CD4-positive, alpha-beta T cell treated with Interleukin-4 for 1 hour (primary cell): ENCODE measurements at places on chromosomes 11 and 22.

GRCh38 chr11:117002639-117003299, 95.5 kb downstream of the SIK3 start:
- DNase-seq = peak; percentile 30

- DNase-seq = no peak
These were observed 103.0 kb downstream of the C11orf58 start for GRCh38 chr11:16841481-16841880.

DNA sequence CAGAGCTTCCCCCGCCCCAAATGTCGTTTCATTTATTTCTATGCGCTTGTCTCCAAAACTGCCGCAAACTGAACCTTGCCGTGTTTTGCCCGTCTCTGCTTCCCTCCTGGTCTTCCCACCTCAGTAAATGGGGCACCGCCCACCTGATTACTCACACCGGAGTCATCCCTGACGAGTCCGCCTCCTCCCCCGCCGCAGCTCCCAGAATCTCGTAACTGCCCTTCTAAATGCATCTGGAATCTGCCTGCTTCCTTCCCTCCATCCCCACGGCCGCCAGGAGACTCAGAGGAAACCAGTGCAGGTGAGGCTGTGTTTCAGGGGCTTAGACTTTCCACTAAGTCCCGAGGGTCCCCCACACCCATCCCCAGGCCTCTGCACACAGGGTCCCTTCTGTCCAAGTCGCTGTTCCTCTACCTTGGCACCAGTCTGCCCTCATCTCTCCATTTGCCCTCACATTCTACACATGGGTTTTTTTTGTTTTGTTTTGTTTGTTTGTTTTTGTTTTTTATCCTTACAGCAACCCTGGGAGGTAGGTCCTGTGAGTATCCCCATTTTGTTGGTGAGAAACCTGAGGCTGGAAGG, 62.6 kb upstream of the PHF21B start:
- no peak for DNase-seq

DNA sequence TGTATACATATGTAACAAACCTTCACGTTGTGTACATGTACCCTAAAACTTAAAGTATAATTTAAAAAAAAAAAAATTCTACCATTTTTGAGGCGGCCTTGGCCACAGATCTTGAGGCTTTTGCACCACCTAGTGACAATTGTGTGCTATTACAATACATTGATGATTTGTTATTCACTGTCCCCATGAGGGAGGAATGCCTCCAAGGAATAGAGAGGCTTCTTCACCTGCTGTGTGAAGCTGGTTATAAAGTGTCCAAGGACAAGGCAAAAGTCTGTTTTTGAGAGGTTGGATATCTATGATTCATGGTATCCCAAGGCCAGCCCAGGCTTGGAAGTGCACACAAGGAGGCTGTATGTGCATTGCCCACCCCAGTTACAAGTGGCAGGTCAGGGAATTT, 30.7 kb downstream of the SLC22A25 start:
- peak; percentile 38 for DNase-seq

- DNase-seq = no peak
These were observed 1152.4 kb downstream of the LRRC4C start for GRCh38 chr11:40306938-40307548.

DNA sequence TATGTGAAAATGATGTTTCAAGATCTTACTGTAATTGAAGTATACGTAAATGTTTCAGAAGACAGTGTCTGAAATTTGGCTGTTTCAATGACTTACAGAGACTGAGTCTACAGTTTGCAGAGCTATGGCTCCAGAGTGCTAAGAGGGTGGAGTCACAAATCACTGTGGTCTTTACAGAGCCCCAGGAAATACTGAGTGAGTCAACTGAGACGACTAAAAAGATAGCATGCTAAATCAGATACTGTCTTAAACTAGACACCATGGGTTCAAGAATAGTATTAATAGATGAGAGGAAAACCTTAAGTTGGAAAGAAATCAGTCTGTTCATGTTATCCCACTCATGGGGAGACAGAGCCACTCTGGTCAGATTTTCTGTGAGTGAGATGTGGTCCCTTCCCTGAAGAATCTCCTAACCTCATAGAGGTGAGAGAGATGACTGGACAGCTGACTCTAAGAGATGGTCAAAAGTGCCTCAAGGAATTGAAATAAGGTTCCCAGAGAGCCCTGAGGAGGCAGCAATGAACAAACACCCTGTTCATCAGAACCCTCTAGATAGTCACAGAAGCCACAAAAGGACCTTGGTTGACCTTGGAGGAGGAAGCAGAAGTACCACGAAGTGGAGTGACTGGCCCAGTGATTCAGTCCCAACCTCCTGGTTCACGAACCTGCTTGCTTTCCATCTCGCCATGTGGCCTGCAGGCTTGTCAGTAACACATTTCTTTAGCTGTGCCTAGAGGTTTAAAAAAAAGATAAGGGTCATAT, 30.2 kb downstream of the C11orf91 start:
- no peak for DNase-seq

GRCh38 chr11:71388637-71389235, 59.5 kb downstream of the DHCR7 start:
- no peak for DNase-seq

- no peak for DNase-seq
These were observed 3.4 kb upstream of the P2RY6 start for GRCh38 chr11:73268671-73269271.

- no peak for DNase-seq
These were observed 67.4 kb downstream of the AMOTL1 start for GRCh38 chr11:94835594-94835927.

- no peak for DNase-seq
These were observed at the start of gene CCDC179 for GRCh38 chr11:22860241-22860640. Gene CCDC179 (minus strand): TSS chr11:22860474. CDS start chr11:22860421, 53 bp downstream.

- DNase-seq = no peak
These were observed 78.8 kb downstream of the FEZ1 start for GRCh38 chr11:125416981-125417935.

DNA sequence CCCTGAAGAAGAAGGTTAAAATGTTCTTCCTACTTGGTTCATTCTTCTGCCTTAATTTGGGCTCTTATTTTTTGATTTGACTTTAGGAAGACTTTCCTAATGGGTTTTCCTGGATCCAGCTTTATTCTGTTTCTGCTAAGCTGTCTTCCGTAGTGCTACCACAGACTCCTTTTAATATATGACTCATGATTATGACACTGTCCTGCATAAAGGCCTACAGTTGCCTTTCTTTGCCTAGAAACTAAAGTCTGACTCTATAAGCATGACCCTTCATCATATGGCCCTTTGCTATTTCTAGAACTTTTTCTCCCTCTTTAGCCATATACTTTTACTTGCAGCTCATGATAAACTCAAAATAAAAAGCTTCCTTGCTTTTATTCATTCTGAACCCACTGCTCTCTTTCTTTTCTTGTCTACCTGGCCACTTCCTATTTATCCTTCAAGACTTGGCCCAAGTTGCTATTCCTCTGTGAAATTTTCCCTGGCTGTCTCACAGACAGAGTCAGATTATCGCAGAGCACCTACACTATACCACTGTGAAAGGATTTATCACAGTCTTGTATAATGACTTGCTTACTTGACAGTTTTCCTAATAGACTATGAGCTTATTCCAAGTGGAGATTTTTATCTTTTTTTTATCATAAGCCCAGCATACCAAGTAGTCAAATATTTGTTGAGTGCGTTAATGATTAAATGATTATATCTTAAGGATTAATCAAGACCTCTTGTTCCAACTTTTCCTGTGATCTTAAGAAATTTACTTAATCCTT, 24.7 kb downstream of the TBCEL start:
- no peak for DNase-seq

DNA sequence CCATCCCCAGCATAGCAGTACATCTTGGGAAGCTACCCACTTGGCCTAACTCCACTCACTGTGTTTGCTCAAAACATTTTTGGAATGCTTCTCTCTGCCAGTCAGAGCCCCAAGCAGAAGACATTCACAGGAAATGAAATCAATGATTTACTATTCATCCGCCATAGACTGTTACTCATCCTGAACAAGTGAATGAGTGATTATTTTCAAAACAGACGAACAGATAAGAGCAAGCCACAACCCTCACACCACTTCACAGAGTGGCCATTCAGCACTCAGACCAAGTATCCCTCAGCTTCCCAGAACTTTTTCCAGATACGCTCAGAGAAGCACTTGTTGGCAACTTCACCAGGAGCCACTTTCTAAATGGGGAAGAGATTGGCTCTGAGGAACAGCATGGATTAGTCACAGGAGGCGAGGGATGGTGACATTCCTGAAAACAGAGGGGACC, 13.0 kb upstream of the UBASH3B start:
- DNase-seq = no peak

- no peak for DNase-seq
These were observed 57.8 kb downstream of the RBFOX2 start for GRCh38 chr22:35970616-35971455.

DNA sequence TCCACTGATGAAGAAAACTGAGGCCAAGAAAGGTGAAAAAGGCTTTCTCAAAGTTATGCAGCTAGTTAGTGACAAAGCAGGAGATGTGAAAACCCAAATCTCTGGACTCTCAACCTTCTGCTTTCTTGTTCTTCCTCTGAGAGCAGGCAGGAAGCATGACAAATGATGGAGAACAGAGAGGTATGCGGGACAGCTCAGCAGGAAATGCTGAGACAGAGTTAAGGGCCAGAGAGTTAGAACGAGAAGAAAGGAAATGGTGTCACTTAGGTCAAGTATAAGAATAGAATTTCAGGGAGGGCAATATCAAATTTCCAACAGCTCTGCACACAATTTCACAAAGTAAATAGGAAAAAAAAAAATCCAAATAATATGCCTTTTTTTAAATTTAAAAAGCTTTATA, 67.6 kb upstream of the ARHGAP42 start:
- no peak for DNase-seq

GRCh38 chr11:93870616-93871015, 20.2 kb upstream of the VSTM5 start:
- no peak for DNase-seq

DNA sequence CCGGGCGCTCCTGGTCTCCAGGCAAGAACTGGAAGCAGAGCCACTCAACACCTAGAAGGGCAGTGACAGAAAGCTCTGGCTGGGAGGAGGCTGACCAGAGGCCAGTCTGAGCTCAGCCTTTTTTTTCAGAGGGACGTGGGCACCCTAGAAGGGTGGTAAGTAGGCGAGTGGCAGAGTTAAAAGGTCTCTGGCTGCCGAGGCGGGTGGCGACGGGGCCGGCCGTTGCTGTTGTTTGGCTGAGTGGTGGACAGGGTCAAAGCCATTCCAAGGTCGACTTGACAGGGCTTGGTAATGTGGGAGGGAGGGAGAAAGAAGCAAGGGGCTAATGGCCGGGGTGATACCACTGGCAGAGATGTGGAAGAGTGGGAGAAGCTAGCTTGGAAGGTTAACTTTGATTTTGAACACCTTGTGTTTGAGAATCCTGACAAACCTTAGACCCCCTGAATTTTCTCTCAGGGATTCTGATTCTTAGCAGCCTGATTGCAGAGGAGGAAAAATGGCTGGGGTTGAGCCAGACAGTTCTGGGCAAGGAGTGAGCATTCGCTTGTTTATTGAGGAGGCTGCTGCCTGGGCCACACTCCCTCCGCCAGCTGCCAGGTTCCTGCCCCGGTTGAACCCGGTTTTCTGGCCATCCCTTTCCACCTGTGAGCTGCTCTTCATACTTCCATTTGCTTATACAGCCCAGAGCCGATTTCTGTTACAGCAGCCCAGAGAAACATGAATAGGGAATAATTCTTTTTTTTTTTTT, 868 bp upstream of the SYCE3 start:
- DNase-seq = no peak

DNA sequence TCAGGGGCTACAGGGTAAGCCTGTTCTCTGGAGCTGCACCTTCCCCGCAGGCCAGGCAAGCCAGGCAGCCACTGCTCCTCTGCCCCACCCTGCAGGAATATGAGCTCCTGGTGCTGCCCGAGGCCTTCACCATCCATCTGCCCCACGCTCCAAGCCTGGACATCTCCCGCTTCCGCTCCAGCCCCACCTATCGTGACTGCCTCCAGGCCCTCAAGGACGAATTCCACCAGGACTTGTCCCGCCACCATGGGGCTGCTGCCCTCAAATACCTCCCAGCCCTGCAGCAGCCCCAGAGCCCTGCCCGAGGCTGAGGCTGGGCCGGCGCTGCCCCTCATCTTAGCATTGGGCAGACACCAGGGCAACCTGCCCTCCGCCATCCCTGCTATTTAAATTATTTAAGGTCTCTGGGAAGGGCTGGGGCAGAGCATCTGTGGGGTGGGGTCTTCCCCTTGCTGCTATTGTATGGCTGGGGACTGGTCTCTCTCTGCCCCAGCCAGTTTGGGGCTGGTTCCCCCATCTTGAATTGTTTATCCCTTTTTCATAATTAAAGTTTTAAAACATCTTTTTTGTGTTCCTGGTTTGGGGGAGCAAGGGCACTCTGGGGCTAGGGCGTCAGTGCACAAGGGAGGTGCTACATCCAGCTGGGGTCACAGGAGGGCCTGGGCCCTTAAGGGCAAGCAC, 6.2 kb downstream of the LARGE2 start:
- no peak for DNase-seq

DNA sequence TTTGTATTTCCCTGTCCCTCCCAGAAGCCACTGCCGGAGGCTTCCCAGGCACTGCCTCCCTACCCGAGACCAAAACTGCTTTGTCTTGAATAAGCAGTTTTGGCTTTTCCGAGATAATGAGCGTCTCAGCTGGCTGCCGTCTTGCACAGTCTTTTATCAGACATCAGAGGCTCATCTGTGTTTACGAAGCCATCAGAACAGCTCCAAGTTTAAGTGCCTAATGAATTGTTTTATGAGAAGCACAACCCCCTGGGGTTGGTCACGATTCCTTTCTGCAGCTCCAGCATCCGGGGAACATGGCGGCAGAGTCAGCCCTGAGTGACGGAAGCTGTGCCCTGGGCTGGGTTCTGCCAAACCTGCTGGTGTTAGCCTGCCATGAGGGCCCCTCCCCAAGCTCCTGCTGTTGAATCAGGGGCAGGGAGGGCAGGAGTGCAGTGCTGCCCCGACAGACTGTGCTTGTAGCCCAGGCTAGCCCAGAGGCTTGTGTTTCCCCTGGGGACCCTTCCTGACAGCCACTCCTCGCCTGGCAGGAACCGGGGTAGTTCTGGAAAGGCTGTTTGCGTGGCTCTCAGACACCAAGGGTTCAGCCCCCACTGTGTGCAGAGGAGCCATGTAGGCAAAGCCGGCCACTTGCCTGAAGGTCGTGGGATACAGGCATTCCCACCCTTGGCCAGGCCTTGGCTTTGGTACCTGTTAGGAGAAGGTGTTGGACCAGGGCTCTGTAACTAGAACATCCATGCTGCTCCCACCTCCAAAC, 96.1 kb downstream of the MORC2 start:
- DNase-seq = no peak

- no peak for DNase-seq
These were observed 49.6 kb upstream of the ALKBH3 start for GRCh38 chr11:43830928-43831440.

DNA sequence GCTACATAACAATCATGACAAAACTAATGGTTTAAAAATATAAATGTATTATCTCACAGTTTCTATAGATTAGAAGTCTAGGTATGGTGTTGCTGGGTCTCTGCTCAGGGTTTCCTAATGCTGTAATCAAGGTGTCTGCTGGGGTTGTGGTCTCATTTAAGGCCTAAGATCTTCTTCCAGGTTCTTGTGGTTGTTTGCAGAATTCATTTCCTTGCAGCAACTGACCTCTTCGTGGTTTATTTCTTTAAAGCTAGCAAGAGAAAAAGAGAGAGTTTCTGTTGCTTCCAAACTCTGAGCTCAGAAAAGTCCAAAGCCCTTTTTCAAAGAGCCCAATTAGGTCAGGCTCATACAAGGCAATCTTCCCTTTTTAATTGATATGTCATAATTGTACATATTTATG, 452.7 kb upstream of the CCDC179 start:
- no peak for DNase-seq

GRCh38 chr22:27523711-27524110, 277.8 kb downstream of the MN1 start:
- no peak for DNase-seq
